ENCODE measurements at places on chromosomes 6 and 20.

- DNase-seq = no peak
These were observed 83.0 kb downstream of the MAP3K4 start for GRCh38 chr6:161074496-161075121.

DNA sequence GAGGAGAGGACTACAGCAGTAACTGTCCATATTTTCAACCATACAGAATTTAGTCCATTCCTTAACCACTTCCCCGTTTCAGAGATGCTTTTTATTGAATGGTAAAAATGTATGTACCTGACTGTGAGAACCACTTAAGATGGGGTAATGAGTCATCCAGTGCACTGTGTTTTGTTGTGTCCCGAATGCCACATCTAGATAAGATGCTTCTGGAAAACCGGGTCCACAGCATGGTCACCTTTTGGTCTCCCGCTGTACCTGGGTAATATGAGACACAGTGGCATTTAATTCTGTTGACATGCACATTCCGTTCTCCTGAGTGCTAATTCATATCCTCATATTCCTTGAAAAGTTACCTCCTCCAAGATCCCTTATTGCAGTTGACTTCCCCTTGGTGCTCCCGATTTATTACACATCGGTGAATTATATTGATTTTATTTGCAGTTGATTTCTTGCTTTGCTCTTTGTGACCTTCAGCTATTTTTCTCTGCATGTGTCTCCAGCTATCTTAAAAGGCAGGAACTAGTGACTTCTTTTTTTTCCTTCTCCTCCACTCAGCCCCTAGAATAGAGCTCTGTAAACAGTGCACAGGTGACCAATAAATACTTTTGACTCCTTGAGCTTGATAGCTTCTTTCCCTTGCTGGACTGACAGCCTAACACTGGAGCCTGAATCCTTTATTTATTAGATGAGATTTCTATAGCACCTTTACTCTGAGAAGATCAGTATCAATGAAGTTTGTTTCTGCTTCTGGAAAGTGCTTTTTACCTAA lies 314.6 kb downstream of the ZFAND3 start:
- DNase-seq = no peak

- no peak for DNase-seq
These were observed 37.6 kb upstream of the MPC1 start for GRCh38 chr6:166420351-166420750.

DNA sequence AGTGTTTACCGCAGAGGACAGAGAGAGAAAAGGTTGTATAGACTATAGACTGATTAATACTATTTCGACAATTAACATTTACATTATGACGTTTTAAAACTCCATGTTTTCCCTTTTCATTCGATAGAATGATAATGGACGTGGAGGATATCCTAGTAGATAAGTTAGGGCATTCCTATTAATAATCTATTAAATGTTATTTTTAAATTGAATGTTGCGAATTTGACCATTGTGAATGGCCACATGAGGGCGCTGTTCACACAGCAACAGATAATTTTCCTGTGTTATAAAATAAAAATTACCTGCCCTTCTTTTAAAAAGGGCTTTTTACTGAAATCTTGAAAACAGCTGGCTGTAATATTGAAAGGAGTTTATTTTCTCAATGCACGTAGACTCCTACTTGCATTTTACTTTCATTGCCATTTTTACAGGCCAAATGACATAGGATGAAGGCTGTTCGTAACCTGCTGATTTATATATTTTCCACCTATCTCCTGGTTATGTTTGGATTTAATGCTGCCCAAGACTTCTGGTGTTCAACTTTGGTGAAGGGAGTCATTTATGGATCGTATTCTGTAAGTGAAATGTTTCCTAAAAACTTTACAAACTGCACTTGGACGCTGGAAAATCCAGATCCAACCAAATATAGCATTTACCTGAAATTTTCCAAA lies 3.3 kb downstream of the ADGRB3 start:
- DNase-seq = no peak

GRCh38 chr20:52448513-52449232 lies 257.1 kb upstream of the ZFP64 start:
- DNase-seq = no peak

DNA sequence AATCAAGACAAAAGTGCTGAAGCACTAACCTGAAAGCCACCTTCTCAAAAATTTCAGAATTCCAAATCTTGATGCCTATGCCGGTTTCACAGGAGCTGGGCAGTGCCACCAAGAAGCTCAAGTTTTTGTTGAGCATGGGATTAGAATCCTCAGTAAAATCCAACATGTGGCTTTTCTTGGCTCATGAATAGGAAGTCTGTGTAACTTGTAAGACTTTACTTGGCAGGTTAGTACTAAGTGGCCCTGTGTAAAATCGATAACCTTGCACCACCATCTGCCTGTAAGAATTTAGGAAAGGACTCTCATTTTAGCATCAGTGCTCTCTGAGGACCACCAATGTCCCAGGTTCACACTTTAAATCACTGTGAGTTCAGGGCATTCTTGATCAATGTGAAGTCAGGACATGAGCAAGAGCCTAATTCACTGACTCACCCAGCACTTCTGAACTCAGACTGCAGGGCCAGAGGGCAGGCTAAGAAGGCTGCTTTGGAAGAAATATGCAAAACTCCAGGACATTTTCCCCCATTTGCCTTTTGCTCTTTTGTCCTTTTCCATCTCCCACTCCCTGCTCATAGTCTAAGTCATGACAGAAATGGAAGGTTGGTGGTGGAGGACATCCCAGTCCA lies 113.2 kb downstream of the EDN1 start:
- DNase-seq = no peak

DNA sequence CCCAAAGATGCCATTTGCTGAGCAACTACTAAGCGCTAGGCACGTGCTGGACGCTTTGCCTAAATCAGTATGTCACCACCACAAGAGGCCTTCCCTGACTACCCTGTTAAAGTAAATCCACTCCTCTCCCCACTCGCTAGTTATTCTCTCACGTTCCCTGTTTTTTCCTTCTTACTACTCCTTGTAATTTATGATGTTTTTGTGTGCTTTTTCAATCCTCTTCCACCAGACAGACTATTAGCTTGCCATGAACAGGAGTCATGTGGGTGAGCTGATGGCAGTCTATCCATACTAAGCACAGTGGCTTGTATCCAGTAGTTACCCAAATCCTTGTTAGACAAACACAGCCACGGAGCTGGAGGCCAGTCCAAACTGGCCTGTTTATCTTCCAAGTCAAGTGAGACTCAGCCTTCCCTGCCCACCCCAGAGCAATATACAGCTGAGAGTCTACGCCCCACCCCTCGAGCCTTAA lies 41.2 kb downstream of the C6orf132 start:
- no peak for DNase-seq

GRCh38 chr6:168838037-168838399 lies 397.0 kb downstream of the SMOC2 start:
- no peak for DNase-seq

- DNase-seq = no peak
These were observed 15.4 kb upstream of the L3MBTL1 start for GRCh38 chr20:43492101-43492500.

DNA sequence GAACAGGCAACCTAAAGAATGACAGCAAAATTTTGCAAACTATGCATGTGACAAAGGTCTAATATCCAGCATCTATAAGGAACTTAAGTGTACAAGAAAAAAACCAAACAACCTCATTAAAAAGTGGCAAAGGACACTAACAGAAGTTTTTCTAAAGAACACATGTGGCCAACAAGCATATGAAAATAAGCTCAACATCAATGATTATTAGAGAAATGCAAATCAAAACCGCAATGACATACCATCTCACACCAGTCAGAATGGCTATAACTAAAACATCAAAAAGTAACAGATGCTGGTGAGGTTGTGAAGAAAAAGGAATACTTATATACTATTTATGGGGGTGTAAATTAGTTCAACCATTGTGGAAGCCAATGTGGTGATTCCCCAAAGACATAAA lies 5.5 kb downstream of the RFPL4B start:
- DNase-seq = no peak

GRCh38 chr20:50891138-50891537 lies 40.1 kb downstream of the ADNP start:
- no peak for DNase-seq

- DNase-seq = no peak
These were observed 14.1 kb downstream of the CDYL start for GRCh38 chr6:4790158-4790899.

- DNase-seq = no peak
These were observed 2.2 kb downstream of the CPXM1 start for GRCh38 chr20:2798095-2798805.

DNA sequence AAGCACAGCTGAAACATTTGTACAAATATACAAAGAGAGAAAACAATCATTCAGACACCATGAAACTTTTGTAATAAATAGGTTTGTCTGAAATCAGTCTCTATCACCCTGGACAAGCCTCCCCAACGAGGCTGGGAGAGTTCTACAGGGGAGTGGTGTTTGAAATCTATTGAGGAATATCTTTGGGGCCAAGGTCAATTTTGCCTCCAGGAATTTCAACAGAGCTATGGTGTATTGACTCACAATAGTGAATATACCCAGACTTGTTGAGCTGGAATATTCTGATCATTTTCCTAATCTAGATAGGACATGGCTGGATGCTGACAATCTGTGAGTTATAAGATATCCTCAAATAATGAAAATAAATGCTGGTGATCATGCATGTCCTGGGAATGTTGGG lies 51.5 kb upstream of the ENPP5 start:
- DNase-seq = no peak

- no peak for DNase-seq
These were observed 216.7 kb upstream of the SLC35B3 start for GRCh38 chr6:8651998-8652397.

DNA sequence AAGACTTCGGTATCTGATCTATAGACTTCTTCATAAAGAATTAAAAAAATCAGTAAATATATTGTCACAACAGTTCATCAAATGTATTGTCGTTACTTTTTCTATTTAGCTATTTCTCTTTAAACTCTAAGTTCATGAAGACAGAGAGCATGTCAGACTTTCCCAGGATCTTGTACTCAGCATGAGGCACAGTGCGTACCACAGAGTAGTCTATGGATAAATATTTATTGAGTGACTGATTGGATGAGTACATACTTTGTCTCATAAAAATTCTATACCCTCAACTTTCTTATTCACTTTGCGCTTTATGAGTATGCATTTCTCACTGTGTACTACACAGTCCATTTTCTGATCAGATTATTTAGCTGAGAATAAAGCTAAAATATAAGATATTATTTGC lies 1284.4 kb upstream of the ADGRB3 start:
- no peak for DNase-seq

DNA sequence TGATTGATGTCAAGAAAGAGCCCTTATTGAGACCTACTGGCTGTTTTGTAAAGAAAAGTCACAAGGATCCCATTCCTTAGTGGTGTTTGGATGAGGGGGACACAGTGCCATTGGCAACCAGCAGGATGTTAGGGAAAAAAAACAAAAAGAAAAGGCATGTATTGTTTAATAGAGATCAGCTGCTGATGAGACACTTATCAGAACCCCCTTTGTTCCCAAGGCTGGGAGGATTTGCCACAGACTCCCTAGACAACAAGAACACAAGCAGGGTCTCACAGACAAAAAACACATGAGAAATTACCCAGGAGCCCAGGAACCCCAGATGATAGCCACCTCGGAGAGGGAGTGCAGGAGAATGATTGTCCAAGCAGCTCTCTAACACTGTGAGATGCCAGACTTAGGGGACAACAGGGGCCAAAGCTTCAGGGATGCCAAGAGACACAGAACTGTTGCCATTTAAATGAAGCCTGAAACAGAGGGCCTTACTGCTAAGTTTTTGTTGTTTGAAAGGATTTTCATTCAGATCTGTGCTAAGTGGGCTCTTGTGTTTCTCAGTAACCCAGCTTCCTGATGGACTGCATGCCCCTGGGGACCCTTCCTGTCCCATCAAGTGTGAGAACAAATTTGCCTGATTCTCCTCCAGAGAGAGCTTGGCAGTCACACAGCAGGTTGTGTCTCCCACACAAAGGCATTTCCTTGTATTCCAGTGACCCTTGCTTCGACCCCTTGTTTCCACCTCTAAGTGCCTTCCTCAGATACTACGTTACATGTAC lies 48.7 kb upstream of the HEY2 start:
- no peak for DNase-seq

DNA sequence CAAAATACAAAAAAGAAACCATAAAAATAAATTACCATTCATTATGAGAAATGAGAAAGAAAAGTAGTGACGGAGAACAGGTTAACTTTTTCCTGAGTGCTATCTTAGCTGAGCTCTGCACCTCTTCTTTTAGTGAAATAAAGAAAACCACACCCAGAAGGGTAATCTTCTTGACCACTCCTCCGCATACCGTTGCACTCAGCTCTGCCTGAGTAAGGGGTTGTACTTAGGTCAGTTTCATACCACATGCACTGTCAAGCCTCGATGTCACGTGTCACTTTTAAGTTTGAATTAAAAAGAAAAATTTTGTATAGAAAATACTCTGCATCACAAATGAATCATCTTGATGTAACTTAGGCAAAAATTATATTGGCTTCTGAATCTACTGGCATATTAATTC lies 2.8 kb downstream of the EZR start:
- no peak for DNase-seq

DNA sequence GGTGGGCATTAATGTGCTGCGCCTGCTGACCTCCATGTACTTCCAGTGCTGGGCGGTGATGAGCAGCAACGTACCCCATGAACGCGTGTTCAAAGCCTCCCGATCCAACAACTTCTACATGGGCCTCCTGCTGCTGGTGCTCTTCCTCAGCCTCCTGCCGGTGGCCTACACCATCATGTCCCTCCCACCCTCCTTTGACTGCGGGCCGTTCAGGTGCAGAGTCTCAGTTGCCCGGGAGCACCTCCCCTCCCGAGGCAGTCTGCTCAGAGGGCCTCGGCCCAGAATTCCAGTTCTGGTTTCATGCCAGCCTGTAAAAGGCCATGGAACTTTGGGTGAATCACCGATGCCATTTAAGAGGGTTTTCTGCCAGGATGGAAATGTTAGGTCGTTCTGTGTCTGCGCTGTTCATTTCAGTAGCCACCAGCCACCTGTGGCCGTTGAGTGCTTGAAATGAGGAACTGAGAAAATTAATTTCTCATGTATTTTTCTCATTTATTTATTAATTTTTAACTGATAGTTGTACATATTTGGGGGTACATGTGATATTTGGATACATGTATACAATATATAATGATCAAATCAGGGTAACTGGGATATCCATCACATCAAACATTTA lies 35.2 kb upstream of the NOP56 start:
- DNase-seq = no peak

- no peak for DNase-seq
These were observed 85.6 kb downstream of the PFDN4 start for GRCh38 chr20:54293526-54293925.

- peak; percentile 88 for DNase-seq
These were observed 105.8 kb downstream of the SLX4IP start for GRCh38 chr20:10540636-10541493.
